Breast epithelium (tissue), 4 donors: ENCODE measurements at places on chromosomes 4 and X.

- no peak overlapping the region for H3K27ac ChIP-seq
- H3K4me3 ChIP-seq = no peak overlapping the region
- no peaks in the 10 kb centered on the region for H3K27me3 ChIP-seq
- no peaks in the 10 kb centered on the region for H3K4me1 ChIP-seq
- H3K36me3 ChIP-seq = no peaks in the 10 kb centered on the region
Measured at GRCh38 chr4:123230061-123230460, 166.5 kb upstream of the SPRY1 start.

DNA sequence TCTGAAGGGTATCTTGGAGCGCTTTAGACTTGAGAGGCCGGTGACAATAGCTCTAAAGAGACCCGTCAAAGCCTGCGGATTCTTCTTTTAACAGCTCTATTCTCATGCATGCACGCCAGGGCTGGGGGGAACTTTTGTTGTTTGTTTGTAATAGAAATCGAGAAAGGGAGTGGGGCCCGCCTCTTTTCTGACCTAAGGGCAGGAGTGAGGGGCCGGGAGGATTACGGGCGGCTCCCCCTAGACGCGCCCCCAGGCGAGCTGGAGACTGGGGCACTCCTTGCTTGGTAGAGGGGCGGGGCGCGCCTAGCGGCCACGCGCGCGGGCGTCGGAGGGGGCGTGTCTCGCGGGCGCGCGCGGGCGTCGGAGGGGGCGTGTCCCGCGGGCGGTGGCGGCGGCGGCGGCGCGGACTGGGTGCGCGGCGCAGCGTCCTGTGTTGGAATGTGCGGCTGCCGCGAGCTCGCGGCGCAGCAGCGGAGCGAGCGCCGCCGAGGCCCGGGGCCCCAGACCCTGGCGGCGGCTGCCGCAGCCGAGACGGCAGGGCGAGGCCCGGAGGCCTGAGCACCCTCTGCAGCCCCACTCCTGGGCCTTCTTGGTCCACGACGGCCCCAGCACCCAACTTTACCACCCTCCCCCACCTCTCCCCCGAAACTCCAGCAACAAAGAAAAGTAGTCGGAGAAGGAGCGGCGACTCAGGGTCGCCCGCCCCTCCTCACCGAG is at the start of gene REST:
TSS of gene REST (plus strand) at position 412 of the 717 bp plus-strand sequence. CDS start 2,739 bp downstream, outside the sequence.
- H3K27me3 ChIP-seq = no peaks in the 10 kb centered on the region
- H3K27ac ChIP-seq = peak within 1 kb of the TSS; percentile 95
- H3K4me1 ChIP-seq = peaks cover 10% of the 10 kb centered on the region
- DNase-seq = peak; percentile 80

GRCh38 chr4:6225469-6225868 is 25.1 kb upstream of the JAKMIP1 start:
- no peak overlapping the region for H3K27ac ChIP-seq
- peak; percentile 17 for DNase-seq
- H3K4me3 ChIP-seq = no peak overlapping the region
- H3K27me3 ChIP-seq = peaks cover 3% of the 10 kb centered on the region

DNA sequence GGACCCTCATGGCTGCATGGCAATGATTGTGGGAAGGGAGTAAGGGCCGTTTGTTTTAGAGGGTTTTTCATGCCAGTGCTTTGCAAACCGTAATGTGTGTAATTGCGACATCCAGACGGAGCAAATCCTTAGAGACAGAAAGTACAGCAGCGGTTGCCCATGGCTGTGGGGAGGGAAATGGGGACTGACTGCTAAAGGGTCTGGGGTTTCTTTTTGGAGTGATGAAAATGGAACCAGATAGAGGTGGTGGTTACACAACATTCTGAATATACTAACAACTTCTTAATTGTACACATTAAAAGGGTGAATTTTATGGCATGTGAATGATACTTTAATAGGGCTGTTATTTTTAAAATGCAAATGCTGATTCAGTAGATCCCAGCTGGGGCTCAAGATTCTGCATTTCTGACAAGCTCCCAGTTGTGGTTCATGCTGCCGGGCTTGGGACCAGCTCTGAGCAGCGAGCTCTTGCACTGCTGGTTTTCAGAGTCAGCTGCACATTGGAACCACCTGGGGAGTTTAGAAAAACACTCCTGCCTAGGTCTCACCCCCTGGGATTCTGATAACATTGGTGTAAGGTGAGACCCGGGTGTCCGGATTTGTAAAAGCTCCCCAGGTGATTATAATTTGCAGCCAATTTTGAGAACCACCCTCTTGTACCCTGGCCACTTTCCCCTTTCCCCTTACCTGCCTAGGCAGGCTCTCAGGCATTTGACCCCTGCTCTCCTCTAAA is 47.7 kb downstream of the PRPS1 start:
- peak overlapping the region; percentile 94 for H3K27ac ChIP-seq
- no peak for DNase-seq
- H3K4me3 ChIP-seq = peak overlapping the region; percentile 59
- no peaks in the 10 kb centered on the region for H3K27me3 ChIP-seq
- no peaks in the 10 kb centered on the region for H3K36me3 ChIP-seq
- H3K4me1 ChIP-seq = no peaks in the 10 kb centered on the region

- no peaks in the 10 kb centered on the region for H3K27me3 ChIP-seq
- H3K36me3 ChIP-seq = peaks cover 6% of the 10 kb centered on the region
- no peak overlapping the region for H3K4me3 ChIP-seq
Measured at GRCh38 chr4:155371432-155372043, 5.2 kb downstream of the MAP9 start.

- DNase-seq = no peak
- H3K4me1 ChIP-seq = peaks cover 10% of the 10 kb centered on the region
- H3K27me3 ChIP-seq = no peaks in the 10 kb centered on the region
- H3K27ac ChIP-seq = no peak overlapping the region
- no peaks in the 10 kb centered on the region for H3K36me3 ChIP-seq
- no peak overlapping the region for H3K4me3 ChIP-seq
Measured at GRCh38 chr4:52840531-52841370, 21.4 kb upstream of the RASL11B start.

- no peak overlapping the region for H3K4me3 ChIP-seq
- DNase-seq = no peak
- no peak overlapping the region for H3K27ac ChIP-seq
- H3K27me3 ChIP-seq = no peaks in the 10 kb centered on the region
- H3K36me3 ChIP-seq = no peaks in the 10 kb centered on the region
- no peaks in the 10 kb centered on the region for H3K4me1 ChIP-seq
Measured at GRCh38 chr4:25928379-25929297, 14.6 kb downstream of the SMIM20 start.

GRCh38 chr4:8618421-8618820 is 25.9 kb downstream of the CPZ start:
- no peaks in the 10 kb centered on the region for H3K36me3 ChIP-seq
- no peaks in the 10 kb centered on the region for H3K27me3 ChIP-seq
- no peak overlapping the region for H3K4me3 ChIP-seq
- DNase-seq = no peak
- no peak overlapping the region for H3K27ac ChIP-seq

- DNase-seq = no peak
- H3K4me3 ChIP-seq = no peak overlapping the region
- no peaks in the 10 kb centered on the region for H3K4me1 ChIP-seq
- H3K36me3 ChIP-seq = no peaks in the 10 kb centered on the region
- no peaks in the 10 kb centered on the region for H3K27me3 ChIP-seq
Measured at GRCh38 chr4:87363552-87363951, 27.4 kb downstream of the HSD17B11 start.
